ENCODE measurements at places on chromosomes 7 and 10.
A peak's percentile ranks its signal among the peaks of the same experiment; 100 is the strongest.

DNA sequence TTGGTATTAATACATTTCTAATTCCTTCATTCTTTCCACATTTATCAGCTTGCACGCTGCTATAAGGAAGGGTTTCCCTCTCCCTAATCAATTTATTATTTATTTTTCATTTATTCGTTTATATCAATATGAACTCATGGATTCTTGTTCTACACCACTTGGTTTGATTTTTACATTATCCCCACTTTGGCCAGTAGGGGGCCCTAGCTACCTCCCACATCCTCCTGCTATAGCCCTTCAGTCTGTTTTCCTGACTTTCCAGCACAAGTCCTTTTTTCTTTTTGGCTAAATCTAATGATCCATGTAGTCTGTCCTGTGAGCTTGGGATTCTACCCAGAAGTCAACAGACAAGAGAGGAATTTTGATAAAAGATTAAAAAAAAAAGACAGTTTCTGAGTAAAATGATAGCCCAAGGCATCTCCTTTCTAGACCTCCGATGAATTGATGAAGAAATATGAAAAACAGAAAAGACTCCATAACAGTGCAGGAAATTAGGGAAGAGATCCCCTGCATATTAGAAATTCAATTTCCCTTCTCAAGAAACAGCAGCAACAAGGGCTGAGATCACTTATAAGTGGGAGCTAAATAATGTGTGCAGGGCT lies 47.7 kb downstream of the LYZL2 start:
- peak; percentile 72 for DNase-seq

- DNase-seq = no peak
These were observed 79.7 kb downstream of the GLRX3 start for GRCh38 chr10:130215931-130216231.

DNA sequence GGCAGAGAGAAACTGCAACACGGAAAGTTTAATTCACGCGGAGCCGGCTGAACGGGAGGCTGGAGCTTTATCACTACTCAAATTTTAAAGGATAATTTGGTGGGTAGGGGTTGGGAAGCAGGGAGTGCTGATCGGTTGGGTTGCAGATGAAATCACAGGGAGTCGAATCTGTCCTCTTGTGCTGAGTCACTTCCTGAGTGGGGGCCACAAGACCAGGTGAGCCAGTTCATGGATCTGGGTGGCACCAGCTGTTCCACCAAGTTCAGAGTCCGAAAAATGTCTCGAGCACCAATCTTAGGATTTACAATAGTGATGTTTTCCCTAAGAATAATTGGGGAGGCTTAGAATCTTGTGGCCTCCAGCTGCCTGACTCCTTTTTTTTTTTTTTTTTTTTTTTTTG lies 3.6 kb upstream of the PRAP1 start:
- peak; percentile 61 for DNase-seq

DNA sequence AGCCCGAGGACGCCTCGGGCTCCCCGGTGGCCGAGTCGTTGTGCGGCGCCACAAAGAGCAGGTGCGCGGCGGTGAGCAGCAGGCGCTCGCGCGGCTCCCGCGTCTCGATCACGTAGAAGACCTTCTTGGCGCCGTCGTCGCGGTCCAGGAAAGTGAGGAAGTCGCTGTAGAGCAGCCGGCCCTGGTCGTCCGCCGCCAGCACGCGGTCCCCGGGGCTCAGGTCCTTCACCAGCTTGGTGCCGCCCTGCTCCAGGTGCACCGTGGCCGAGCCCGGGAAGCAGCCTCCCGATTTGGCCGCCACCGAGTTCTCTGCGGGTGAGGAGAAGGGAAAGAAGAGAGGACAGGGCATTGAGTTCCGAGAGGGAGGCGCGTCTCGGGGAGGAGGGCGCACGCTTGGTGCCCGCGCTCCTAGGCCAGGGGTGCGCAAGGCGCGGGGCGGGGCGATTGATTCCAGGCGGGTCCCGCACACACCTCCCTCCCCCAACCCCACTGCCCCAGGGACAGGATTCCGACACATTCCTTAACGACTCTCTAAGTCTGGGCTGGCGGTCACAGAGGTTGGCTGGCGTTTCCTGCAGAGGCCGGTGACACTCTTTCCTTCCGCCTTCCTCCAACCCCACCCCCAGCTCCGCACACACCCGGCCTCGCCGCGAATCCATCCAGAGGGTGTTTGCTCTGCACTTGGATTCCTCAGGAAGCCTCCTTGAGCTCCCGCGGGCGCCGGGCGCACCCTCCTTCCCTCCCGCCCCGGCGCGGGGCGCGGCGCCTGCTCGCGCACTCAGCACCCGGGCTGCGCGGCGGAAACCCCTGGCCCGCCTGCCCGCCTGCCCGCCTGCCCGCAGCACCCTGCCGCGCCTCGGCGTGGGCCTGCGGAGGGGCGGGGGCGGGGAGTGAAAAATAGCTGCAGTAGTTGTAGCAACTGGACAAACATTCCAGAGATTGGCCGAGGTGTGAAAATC lies 8.6 kb downstream of the SHH start:
- peak; percentile 65 for DNase-seq

GRCh38 chr10:122213766-122214165 lies 57.3 kb upstream of the BTBD16 start:
- DNase-seq = no peak

- no peak for DNase-seq
These were observed 304.2 kb downstream of the SDK1 start for GRCh38 chr7:3605222-3605621.

DNA sequence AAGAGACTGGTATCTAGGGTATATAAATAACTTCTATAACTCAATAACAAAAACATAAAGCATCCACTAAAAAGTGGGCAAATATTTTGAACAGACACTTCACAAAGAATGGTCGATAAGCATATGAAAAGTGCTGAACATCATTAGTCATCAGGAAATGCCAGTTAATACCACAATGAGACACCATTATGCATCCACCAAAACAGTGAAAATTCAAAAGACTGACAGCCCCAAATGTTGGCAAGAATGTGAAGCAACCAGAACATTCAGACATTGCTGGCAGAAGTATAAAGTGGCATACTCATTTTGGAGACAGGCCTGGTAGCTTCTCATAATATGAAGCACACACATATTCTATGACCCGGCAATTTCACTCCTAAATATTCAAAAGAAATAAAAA lies 26.5 kb upstream of the GSAP start:
- peak; percentile 16 for DNase-seq

DNA sequence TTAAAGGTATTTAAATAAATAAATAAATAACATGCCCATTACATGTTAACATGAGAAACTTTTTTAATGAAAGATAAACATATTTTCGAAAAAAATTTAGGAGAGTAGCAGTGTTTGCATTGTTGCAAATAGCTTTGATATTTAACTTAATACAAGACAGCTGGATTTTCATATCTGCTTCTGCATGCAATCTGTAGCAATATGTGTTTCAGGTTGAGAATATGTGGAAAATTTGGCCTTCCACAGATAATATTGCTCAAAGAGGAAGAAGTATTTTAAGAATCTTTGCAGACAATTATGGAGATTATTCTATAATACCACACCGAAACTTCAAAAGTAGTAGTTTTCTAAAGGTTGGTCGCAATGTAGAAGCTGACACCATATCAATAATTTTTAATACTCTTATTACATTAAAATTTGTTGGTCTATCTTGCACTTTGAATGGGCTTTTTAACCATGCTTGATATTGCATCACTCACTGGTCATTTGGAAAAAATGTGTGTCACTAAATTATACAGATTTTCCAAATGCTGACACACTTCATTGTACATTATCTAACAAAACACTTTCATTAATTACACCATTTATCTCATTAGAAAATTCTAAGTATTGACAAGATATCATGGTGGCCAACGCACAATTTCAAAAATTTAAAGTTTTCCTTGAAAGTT lies 229.8 kb upstream of the HDAC9 start:
- DNase-seq = no peak

DNA sequence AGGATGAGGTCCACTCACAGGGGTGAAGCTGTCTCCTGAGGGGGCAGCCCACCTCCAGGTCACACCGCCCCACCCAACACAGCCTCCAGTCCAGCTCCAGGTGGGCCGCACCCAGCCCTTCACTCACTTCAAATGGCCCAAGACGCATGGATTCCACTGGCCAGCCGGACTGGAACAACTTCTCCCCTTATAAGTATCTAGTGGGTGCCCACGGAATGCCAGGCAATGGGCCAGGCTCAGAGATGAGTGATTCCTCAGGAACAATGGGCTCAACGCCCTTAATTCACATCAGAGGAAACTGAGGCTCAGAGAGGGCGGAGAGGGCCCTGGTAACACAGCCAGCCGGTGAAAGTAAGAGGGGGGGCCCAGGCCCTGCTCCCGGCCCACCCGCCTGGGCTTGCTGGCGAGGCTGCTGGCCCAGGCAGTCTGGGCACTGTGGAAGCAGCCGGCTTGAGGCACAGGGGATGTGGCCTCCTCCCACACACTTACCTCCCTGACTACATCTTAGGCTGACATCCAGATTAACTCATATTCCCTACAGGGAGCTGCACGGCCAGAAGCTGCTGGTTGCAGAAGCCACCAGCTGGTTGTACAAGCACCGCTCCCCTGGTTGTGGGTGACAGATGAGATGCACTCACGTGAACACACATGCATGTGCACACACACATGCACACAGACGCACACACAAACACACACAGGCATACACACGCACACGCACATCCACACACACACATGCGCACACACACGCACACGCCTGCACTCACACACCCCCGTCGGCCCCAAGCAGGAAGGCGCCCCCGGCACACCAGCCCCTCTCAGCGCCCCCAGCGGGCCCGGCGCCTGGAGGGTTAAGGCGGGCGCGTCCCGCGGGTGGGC lies 1.0 kb upstream of the FAM20C start:
- no peak for DNase-seq

GRCh38 chr7:79897166-79897565 lies 237.5 kb upstream of the GNAI1 start:
- DNase-seq = peak; percentile 31

DNA sequence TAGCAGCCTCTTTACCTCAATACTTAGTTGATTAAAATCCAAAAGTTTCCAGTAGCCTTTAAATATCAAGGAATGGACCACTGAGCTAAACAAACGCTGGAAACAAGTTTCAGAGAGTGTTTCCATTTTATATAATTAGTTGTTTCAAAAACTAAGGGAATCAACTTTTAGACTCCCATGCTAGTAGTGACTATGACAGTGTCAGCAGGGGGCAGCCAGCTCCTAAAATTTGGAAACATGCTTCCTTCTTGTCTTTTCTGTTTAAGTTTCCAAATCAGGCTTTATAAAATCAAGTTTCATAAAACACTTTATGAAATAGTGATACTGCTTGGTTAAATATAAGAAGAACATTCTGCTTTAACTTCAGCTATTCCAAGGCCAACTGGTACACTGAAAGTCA lies 138.2 kb upstream of the TMEM229A start:
- peak; percentile 61 for DNase-seq

DNA sequence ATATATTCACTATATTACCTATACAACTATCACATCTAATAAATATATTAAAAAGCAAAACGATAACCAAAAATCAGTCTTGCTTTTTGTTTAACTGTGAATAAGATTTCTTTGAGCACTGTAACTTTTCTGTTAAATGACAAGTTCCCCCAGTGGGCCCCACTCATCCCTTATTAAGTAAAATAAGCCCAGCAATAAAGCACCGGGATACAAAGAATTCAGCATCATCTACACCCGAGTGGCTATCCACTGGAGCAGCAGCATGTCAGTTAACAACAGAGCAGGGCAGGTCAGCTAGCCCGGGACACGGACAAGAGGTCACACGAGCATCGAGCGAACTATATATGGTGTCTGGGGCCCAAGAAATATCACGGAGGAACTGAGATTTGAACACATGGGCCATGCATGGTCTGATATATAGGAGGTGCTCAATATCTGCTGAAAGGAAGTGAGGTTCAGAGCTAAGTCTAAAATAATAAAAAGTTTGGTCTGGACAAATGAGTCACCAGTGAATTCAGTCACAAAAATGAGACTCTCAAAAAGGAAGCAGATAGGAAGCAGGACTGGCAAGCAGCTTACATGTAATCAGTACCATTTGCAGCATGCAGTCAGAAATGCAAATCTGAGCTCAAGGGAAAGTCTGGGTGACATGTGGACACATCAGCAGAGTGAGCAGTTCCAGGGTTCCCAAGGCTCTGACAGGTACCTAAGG lies 4.1 kb downstream of the ERCC6 start:
- no peak for DNase-seq

DNA sequence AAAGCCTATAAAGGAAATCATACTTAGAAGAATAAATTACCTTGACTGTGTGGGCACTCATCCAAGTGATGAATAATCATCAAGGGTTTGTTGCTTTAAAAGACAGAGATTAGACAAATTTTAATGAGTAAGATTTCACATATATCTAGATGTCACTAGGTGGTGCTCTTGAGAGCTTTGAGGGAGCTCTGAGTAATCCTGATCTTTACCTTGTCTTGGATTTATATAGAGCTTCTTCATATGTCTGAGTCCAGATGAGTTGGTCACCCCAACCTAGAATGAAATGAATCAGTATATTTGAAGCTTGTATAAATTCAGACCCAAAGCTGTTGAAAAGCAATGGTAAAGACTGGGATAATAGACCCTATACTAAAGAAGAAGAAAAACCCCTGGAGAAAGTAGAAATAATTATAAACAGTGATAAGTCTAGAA lies 3.7 kb downstream of the AGR2 start:
- DNase-seq = peak; percentile 80

GRCh38 chr7:127885843-127886242 lies 145.4 kb downstream of the LRRC4 start:
- no peak for DNase-seq

DNA sequence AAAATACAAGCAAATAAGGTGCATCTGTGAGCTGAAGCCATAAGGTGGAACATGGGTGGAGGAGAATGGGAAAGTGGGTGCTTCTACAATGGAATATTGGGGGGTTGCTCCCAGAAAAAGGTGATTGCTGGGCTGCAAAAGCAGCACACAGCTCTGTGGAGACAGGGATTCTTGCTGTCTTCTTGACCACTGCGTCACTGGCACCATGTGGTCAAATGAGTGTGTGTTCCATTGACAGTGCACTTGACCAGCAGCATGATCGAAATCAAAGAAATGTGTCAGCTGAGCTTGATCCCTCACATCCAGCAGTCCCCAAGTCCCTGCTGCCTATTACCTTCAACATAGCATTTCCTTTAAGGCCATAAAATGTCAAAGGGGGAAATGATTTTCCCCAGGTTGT lies 56.2 kb downstream of the GPR26 start:
- DNase-seq = no peak

DNA sequence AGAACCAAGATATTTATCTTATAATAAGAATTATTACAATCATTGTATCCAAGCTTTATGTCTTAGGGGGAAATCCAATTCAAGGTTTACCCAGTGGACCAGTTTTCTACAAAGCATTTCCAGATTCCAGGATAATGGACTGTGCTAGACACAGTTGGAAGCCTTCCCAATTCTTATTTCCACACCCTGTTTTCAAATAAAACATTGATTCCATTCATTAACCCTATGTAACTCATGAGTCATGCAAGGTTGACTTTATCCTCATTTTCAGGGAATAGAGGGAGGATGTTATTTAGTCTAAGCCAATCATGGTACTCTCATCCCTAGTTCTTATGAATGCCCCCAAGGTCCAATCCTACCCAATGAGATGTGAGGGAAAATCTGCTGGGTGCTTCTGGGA lies 145.7 kb downstream of the RNLS start:
- no peak for DNase-seq

GRCh38 chr7:86477343-86477935 lies 166.3 kb upstream of the GRM3 start:
- DNase-seq = no peak

- DNase-seq = no peak
These were observed 22.5 kb upstream of the EPHB6 start for GRCh38 chr7:142832417-142832816.
